ENCODE measurements at places on chromosomes 7 and 10. TPM values are rescaled to one million over a fixed set of nuclear protein-coding genes. Genes with fewer than 3 reads are reported as not detected.

Gene AGR3
- polyA plus RNA-seq = 1.7 TPM

- DNase-seq = no peak
Observed at GRCh38 chr7:116097365-116098009, 66.9 kb upstream of the TFEC start.

Gene ABCB8
- 34.3 TPM for polyA plus RNA-seq

DNA sequence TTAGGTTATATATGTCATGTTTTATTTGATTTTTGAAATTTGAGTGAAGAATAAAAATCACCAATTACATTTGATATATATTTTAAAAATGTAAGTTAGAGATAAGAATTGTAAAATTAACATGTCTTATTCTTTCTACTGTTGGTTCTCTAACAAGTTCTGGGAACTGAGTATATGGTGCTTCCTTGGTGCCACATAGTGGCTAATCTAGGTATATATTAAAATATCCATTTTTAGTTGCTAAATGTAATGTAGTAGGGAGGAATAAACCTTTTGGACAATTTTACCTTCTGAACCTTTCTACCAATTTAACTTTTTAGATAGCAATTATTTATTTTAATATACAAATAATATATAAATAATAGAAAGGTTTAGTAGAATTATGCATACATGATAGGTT lies 17.5 kb downstream of the CFAP69 start:
- no peak for DNase-seq

DNA sequence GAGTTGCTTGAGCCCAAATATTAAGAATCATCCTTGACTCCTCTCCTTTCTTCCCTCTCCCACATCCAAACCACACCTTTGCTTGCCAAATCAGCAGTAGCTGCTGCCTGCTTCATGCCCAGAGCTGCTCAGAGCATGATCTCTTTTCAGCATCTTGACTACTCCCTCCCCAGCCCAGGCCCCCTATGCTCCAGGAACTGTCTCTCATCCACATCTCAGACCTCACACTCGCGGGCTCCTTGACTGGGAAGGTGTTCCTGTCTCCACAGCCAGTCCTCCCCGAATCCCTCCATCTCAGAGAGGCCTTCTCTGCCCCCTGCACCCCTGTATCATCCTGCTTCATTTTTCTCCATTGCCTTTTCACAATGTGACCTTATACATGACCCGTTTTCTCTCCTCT lies 157.0 kb downstream of the DNAJB6 start:
- DNase-seq = no peak

GRCh38 chr10:28432210-28432676 lies 100.7 kb upstream of the WAC start:
- DNase-seq = peak; percentile 88

DNA sequence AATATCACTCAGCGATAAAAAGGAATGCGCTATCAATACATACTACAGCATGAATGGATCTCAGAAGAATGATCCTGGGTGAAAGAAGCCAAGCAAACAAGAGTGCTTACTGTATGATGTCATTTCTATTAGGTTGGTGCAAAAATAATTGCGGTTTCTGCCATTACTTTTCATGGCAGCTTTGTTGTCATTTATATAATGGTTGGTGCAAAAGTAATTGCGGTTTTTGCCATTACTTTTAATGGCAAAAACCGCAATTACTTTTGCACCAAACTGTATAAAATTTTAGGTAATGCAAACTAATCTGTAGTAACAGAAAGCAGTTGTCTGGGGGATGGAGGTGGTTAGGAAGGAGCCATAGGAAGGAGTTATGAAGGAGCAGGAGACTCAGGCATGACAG lies 318.3 kb upstream of the ZMIZ1 start:
- DNase-seq = no peak

DNA sequence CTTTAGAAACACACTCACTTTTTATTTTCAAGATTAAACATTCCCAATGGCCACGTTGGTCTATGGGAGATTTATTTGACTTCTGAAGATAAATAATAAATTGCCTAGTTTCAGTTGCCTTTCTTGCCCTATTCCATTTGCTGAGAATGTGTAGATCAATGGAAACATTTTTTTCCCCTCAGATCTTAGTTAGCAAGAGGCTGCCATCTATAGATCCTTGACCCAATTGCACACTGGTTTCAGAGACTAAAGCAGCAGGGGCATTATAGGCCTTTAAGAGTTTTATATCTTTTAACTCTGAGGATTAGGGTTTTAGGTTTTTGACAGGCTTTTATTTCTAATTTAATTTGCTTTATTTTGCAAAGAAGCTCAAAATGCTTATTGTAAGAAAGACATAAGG lies 163.2 kb upstream of the GPR26 start:
- no peak for DNase-seq

- no peak for DNase-seq
Observed at GRCh38 chr10:128095027-128095752, 31.0 kb downstream of the MKI67 start.

- DNase-seq = no peak
Observed at GRCh38 chr7:134795231-134795630, 15.8 kb downstream of the CALD1 start.

Gene MYO1G
- polyA plus RNA-seq = 0.60 TPM

Gene SPDYE2
- not detected for polyA plus RNA-seq

GRCh38 chr10:88983206-88983605 lies 7.4 kb upstream of the FAS start:
- DNase-seq = no peak

Data from kidney (tissue), 22 donors.